ENCODE measurements at places on chromosomes 7 and 10.

- DNase-seq, result no peak
These were observed 1055.1 kb downstream of the NXPH1 start for GRCh38 chr7:9488555-9488954.

GRCh38 chr10:133359554-133359971 is 1.7 kb upstream of the FUOM start:
- DNase-seq, result no peak

DNA sequence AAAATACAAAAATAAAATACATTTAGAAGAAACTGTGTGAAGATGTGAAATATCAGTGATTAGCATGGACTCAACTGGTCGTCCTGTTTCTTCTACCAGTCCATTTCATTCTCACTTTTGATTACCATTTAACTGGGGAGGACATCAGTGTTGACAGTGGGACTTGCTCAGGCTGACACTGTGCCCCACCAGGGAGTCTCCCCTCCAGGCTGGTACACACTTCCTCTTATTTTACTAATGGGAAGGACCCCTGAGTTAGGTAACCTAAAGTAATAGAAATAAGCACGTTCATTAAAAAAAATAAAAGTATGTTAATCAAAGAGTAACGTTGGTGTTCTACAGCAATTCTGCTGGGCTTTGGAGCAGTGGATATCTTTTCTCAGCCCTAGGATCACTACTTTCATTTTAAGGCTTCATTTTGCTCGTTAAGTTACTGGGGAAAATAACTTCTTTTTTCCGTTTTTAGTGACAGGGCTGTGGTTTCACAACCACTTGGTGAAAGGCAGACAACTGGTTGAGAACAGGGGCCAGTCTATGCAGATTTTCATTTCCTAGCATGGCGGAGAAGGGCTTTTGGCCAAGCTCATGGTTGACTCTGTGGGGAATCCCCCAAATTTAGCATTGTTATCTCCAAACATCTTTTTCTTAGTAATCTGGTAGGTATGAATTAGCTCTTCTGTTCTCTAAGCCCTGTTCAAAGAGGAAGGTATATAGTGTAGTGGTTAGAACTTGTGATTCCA is 2.1 kb downstream of the SNX10 start:
- peak; percentile 49 for DNase-seq

GRCh38 chr7:144738708-144739314 is 97.0 kb downstream of the TPK1 start:
- DNase-seq, result no peak

DNA sequence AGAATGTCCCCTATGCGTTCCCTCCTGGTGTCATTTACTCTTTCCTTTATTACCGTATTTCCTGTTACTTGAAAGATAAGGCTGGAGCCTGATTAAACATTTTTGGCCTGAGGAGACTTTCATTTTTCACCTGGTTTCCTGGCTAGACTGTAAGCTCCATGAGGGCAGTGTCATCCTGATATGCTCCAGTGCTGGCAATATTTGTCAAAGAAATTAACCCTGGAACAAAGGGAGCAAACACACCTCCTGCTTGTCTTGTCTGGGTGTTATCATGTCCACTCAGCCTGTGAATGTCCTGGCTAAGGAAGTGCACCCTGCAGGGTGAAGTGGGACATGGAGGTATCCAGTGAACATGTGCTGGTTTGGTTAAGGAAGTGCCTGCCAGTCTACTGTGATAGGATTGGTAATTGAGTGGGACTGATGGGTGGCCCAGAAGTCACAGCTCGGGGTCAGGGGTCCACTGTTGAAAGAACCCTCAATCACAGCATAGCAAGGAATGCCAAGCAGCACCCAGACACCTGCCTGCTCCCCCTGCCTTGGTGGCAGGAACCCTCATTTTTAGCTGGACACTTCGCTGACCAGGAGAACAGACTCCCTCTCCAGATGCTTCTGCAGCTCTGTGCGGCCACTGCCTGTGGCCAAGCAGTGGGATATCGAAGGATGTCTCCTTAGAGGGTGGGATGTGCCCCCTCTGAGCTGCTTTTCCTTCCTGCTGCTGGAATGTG is 20.9 kb upstream of the PPIA start:
- no peak for DNase-seq

DNA sequence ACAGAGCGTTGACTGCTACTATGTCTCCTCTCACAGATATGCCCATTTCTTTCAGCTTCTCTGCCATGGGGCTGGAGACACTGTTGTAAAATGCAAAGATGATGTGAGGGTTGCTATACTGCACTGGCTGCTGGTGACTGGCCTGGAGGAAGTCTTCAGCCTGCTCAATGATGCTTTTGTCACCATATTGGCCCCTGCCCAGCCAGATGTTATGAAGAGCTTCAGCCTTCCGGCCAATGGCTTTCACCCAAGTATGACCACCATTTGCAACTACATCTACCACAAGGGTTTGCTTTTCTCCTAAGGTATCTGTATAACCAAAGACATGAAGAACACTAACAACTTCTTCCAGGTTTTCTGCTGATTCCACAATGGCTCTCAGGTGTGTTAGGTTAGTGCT is 1.6 kb downstream of the C7orf25 start:
- DNase-seq, result no peak

All from stimulated activated CD8-positive, alpha-beta memory T cell treated with anti-CD3 and anti-CD28 coated beads, Interleukin-2, amount 100 ng/mL, for 48 hours (primary cell).